Testis (tissue), 5 donors: ENCODE measurements at places on chromosomes 3 and 15. TPM values are rescaled to one million over a fixed set of nuclear protein-coding genes. Genes with fewer than 3 reads are reported as not detected.

Gene ATP2B2
- 1.8 TPM for total RNA-seq

Gene SEC11A
- 88.9 TPM for total RNA-seq

Gene SENP8
- total RNA-seq, result 17.6 TPM

Gene LINGO1
- 22.4 TPM for total RNA-seq

Gene SPG21
- total RNA-seq, result 85.5 TPM

Gene CHL1
- 9.0 TPM for total RNA-seq

Gene TNK2
- 71.6 TPM for total RNA-seq

Gene LCTL
- total RNA-seq, result not detected

Gene CLEC3B
- total RNA-seq, result 86.6 TPM

Gene ITIH3
- total RNA-seq, result 5.4 TPM

Gene GDPGP1
- total RNA-seq, result 6.2 TPM

Gene SMCO1
- 0.25 TPM for total RNA-seq

Gene TRAK1
- 94.1 TPM for total RNA-seq

GRCh38 chr15:27414168-27414870, 443.3 kb downstream of the GABRG3 start:
- DNase-seq, result no peak

GRCh38 chr3:3734881-3735280, 64.3 kb upstream of the LRRN1 start:
- DNase-seq, result no peak

DNA sequence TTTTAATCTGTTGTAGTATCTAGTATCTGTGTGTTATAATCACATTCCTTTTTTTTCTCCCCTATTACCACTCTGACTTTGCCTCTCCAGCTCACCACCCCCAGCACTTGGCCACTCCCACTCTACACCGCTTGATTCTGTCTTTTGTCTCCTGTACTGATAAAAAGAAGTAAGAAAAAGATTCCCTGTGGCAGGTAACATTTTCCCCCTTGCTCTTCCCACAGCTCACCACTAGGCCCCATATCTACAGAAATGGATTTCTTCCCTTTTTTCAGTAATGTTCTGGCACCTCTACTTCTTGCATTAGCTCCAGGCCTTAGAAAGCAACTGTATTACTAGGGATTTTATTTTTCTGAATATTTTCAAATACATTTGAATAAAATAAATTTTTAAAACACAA, 25.6 kb downstream of the KCNH8 start:
- no peak for DNase-seq

- DNase-seq, result no peak
Measured at GRCh38 chr15:86735247-86736040, 655.8 kb downstream of the AGBL1 start.

DNA sequence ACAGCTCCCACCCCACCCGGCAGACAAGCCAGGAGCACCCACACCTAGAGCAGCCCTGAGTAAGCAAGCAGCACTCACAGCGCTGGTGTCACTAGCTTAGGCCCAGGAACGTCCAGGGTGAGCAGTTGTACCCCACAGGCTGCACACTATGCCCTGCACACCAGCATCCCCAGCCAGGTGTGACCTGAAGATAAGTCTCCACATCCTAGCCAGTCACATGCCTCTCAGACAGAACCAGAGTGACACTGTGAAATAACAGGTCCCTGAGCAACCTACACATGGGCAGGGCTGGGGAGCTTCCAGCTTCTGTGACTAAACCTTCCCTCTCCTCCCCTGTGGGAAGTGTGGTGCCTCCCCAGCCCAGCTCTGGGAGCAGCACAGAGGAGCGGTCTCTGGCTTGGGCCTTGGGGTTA, 253.6 kb downstream of the UACA start:
- DNase-seq, result no peak

DNA sequence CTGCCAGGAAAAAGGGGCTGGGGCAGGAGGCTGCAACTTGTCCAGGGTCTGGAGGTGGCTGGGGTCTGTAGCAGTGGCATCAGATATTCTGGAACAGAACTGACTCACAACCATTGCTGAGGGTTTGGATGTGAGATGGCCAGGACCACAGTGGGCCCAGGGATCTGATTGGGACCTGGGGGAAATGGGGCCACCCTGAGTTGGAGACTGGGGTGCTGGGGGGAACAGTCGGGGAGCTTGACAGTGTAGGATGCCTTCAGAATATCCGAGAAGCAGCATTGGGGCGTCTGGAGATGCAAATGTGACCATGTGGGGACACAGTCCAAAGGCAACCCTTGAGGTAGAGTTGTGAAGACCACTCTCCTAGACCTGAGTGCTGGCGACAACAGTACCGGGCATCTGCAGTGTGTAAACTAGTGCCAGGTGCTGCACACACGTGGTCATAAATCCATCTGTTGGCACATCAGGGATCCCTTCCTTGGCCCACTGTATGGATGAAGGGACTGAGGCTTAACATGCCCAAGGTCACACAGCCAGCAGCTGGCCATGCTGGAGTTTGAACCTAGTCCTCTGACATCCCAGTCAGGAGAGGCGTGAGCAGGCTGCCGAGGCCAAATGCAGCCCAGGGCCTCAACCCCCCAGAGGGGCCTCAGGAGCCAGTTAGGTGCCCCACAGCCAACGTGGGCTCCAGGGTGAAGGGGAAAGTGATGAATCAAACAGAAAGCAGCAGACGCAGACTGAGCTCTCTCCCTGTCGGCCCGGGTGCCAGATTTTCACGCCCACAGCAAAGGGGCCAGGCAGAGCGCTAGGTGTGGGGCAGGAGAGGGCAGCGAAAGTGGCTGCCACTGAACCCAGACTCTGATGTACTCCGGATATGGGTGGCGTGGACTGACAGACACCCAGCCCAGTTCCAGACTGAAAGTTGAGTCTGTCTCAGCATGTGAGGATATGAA, 18.8 kb downstream of the HEMK1 start:
- DNase-seq, result no peak

- peak; percentile 85 for DNase-seq
Measured at GRCh38 chr15:84079885-84080777, 155.4 kb upstream of the GOLGA6L4 start.

GRCh38 chr3:185658943-185659342, 72.8 kb downstream of the SENP2 start:
- no peak for DNase-seq

- DNase-seq, result no peak
Measured at GRCh38 chr3:46454209-46454595, 10.5 kb downstream of the LTF start.

- DNase-seq, result no peak
Measured at GRCh38 chr3:180617049-180617448, 15.1 kb downstream of the TTC14 start.

GRCh38 chr3:126752303-126753190, 48.5 kb downstream of the CHCHD6 start:
- peak; percentile 86 for DNase-seq

GRCh38 chr3:170419557-170420087, 954 bp downstream of the CLDN11 start:
- DNase-seq, result peak; percentile 62

DNA sequence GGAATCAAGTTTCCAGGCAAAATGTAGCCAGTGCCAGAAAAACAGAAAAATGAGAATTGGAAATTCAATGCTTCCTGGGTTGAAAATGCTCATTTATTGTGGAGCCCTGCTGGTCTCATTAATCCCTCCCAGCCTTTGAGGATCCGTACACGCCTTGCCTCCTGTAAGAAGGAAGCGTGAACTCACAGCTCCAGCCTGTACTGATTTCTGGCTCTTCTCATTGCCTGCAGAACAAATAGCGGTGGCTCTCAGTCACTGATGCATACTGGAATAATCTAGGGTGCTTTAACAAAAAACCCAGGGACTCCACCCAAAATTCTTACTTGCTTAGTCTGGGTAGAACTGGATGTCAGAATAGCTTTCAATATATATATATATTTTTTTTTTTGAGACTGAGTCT, 29.3 kb upstream of the SLC24A5 start:
- no peak for DNase-seq

DNA sequence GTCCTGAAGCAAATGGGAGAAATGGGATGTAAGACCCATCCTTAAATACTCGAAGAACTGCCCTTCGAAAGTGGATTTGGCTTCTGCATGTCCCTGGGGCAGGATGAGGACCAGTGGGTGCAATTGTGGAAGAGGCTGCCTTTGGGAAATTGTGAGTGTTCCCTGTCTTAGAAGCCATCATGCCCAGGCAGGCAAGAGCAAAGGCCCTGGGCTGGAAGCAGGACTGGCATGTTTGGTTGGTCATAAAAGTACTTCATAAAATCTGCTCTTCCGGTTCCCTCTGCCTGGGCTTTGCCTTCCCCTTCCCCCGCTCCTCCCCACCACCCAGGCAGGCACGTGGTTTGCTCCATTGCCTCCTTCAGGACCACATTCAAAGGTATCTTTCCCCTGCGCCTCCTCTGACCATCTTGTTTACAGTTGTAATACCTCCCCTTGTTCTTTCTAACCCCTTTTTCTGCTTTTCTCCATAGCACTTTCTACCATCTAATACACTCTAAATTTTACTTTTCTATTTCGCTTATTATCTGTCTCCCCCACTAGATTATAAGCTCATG, 8.3 kb downstream of the MINAR1 start:
- DNase-seq, result no peak

- no peak for DNase-seq
Measured at GRCh38 chr15:71807125-71807629, 3.2 kb upstream of the NR2E3 start.

- DNase-seq, result no peak
Measured at GRCh38 chr3:142897807-142898206, 8.9 kb upstream of the PCOLCE2 start.

DNA sequence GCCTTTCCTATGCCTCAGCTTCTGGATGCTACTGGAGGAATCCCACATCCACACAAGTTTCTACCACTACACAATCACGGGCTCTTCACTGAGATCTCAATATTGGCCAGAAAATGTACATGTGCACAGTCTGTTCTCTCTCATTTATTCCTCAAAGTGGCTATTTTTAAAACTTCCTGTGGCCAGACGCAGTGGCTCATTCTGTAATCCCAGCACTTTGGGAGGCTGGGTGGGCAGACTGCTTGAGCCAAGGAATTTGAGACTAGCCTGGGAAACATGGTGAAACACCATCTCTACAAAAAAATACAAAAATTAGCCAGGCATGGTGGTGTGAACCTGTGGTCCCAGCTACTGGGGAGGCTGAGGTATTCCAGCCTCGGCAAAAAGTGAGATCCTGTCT, 91.4 kb upstream of the PRTG start:
- no peak for DNase-seq

DNA sequence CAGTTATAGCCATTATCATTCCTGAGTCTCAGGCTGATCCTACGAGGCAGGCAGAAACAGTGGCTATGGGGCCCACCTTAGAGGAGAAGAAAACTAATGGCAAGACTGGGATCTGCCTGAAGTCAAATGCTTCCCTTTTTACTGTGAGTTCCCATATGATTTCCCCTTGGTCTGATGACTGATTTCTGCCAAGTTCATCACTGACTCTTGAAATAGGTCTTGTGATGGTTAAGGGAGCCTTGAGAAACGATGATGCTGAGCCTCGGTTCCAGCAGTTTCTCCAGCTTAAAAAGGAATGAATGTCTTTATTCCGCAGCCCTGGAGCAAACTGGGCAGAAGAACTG, 29.4 kb upstream of the LDHAL6B start:
- no peak for DNase-seq

- DNase-seq, result peak; percentile 63
Measured at GRCh38 chr15:77282333-77282732, 137.6 kb downstream of the PEAK1 start.

- DNase-seq, result no peak
Measured at GRCh38 chr3:165614337-165614736, 222.9 kb downstream of the BCHE start.

- no peak for DNase-seq
Measured at GRCh38 chr3:16442730-16443129, 70.8 kb downstream of the RFTN1 start.

DNA sequence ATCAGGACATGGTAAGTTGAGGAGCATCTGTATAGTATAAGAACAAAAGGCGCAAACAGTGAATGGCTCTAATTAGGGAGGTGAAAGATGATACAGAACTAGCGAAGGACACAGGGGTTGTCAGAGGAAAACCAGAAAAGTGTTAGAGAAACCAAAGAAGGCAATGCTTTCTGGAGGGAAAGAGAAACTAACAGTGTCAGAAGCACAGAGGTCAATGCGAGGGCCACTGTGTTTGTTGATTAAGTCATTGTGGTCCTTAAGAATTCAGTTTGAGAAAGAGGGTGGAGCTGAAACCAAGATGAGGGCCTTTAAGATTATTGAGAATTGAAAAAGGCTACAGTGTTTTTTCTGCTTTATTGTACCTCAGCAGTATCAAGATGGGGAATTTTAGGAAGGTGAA, 28.8 kb downstream of the ATG7 start:
- DNase-seq, result no peak

DNA sequence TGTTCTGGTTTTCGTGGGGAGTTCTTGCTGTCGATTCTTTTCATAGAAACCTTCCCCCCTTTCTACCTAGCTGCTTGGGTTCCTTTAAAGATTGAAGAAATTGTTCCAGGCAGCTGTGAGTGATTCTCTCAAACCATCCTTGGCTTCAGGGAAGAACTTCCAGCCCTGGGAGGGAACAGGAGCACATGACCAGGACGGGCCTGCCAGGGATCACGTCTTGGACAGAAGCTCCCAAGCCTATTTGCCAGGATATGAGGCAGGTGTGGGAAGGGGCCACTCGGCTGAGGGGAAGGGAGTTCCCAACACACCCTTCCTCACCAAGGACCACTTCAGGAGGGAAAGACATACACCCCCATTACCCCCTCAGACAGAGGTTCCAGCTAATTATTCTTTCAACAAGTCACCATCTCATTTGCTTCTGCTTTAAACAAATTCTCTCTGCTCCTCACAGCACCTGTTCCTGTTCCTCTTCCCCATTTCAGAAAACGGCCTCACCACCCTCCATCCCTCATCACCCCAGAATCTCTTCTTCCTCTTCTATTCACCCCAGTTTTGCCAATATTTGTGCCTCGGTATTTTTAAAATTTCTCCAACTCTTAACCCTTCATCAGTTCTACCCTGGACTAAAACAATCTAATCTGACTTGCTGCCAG, 62.5 kb downstream of the WHAMM start:
- DNase-seq, result no peak

GRCh38 chr3:107297597-107297996, 79.6 kb upstream of the CCDC54 start:
- no peak for DNase-seq

- DNase-seq, result no peak
Measured at GRCh38 chr15:67505675-67506572, 15.0 kb upstream of the C15orf61 start.

DNA sequence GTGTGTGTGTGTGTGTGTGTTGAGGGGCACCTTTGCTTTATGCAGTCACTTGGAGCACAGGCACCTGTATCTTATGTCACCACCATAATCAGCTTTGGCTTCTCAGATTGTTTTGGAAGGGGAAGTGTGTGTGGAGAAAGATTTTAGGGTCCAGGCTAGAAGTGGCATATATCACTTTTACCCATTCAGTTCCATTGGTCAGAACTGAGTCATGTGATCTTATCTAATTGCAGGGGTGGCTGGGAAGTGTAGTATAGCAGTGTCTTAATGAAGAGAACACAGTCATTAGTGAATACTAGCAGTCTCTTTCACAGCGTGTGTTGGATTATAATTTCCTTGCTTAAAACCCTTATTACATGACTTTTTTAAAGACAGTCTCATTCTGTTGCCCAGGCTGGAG, 20.6 kb downstream of the NCK1 start:
- no peak for DNase-seq
